Stimulated activated CD8-positive, alpha-beta memory T cell treated with anti-CD3 and anti-CD28 coated beads, Interleukin-7, amount 100 ng/mL, for 1 hour (primary cell): ENCODE measurements at places on chromosomes 5 and 9.

GRCh38 chr5:43191740-43192557 lies at the start of gene NIM1K:
TSS of gene NIM1K (plus strand) at chr5:43192225. CDS start at chr5:43245776, 53,551 bp downstream.
- DNase-seq = no peak

- no peak for DNase-seq
These were observed 596 bp upstream of the FGFR4 start for GRCh38 chr5:177085985-177086653.

- DNase-seq = no peak
These were observed 264.0 kb upstream of the MEF2C start for GRCh38 chr5:89147031-89147430.

- no peak for DNase-seq
These were observed 72.9 kb upstream of the SHB start for GRCh38 chr9:38141746-38142591.

GRCh38 chr5:103587185-103587748 lies 24.7 kb upstream of the NUDT12 start:
- DNase-seq = no peak

- no peak for DNase-seq
These were observed 34.3 kb downstream of the KCNIP1 start for GRCh38 chr5:170538096-170538465.

- no peak for DNase-seq
These were observed 288.6 kb upstream of the DAB2 start for GRCh38 chr5:39713250-39713916.

- DNase-seq = no peak
These were observed 51.9 kb downstream of the SLC25A46 start for GRCh38 chr5:110790673-110791072.

GRCh38 chr9:13358128-13358527 lies 78.6 kb upstream of the MPDZ start:
- no peak for DNase-seq

GRCh38 chr5:135596788-135597187 lies 18.0 kb upstream of the CXCL14 start:
- DNase-seq = no peak
